ENCODE measurements at places on chromosomes 1 and 21. TPM values are rescaled to one million over a fixed set of nuclear protein-coding genes. Genes with fewer than 3 reads are reported as not detected.

The CYP4B1 gene
- total RNA-seq: 0.72 TPM

The SLC1A7 gene
- not detected for total RNA-seq

The SLFNL1 gene
- total RNA-seq: 1.1 TPM

The AMIGO1 gene
- 9.1 TPM for total RNA-seq

The SDCCAG8 gene
- total RNA-seq: 61.7 TPM

The MLLT11 gene
- total RNA-seq: 1.6 TPM

The OLIG2 gene
- not detected for total RNA-seq

The C1QC gene
- 20.5 TPM for total RNA-seq

The LCE2C gene
- not detected for total RNA-seq

- DNase-seq: peak; percentile 83
Measured at GRCh38 chr1:94743862-94744261, 76.3 kb upstream of the SLC44A3 start.

DNA sequence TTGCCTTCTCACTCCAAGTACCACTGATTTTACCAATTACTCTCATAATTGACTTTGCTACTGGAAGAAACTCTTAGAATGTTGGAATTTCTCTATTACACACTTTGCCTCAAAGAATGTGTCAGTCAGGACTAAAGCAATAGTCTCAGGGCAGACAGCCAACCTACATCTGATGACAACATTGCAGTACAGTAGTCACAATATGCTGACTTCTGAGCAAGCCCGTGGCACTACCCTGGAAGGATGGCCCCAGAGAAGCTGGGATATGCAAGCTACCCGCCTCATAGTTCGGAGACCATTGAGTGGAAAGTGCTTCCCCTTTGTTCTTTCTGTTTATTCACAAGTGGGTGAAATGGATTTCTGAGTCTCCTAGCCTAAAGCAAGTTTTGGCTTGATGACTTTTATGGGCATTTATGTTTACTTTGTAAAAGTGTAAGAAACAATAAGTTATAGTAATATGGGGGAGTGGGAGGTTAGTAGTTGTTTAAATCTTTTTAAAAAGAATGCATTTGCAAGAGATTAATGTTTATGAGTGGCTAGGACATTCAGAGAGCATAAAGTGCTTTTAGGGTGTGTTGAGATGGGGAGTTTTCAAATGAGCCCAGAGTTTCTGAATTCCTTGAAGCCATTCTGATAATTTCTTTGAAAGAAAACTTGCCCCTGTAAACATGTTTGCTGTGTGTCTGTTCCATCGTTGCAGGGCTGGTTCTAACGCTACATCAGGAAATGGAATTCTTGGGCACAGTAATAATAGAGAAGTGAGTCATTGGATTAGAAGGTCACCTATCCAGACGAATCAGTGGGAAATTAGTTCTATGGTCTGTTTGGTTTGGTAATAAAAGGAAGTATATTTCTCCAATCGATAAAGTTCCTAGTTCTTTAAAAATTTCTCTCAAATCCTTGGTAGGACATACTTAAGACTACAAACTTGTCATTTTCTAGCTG is 63.8 kb downstream of the LMO4 start:
- DNase-seq: no peak

GRCh38 chr1:157438146-157438545 is 114.2 kb downstream of the FCRL5 start:
- no peak for DNase-seq

GRCh38 chr1:17603091-17603841 is 63.8 kb downstream of the ARHGEF10L start:
- DNase-seq: no peak

GRCh38 chr1:209674957-209675564 is at the start of gene G0S2:
Gene G0S2 (plus strand): TSS chr1:209675412. CDS start chr1:209675685, 273 bp downstream.
- peak; percentile 84 for DNase-seq

DNA sequence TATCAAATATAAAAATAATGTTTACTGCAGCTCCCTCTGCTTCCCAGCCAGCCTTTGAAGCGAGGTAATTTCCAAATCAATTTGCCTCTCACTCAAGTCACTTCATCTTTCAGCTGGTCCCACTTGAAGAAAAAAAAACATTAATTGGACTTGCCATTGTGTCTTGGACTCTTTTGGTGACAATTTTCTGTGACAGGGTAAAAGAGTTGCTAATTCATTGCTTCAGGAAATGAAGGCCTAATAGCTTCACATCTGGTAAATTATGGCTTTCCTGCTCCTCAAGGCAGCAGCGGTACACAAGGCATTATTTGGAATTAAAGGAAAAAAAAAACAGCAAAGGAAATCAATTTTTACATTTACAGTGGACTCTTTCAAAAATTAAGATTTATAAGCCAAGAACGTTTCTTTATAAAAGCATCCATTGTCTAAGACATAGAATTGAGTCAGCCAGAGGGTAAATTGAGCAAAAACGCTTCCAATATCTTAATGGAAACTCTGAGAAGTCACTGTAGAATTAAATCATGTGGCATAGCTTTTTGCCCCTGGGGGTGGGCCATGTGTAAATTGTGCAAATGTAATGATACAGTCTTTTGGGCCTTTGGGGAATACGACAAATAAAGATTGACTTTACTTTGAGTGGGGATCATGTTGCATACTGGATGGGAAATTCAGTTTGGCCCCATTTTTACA is 102.5 kb downstream of the LYPLAL1 start:
- no peak for DNase-seq

DNA sequence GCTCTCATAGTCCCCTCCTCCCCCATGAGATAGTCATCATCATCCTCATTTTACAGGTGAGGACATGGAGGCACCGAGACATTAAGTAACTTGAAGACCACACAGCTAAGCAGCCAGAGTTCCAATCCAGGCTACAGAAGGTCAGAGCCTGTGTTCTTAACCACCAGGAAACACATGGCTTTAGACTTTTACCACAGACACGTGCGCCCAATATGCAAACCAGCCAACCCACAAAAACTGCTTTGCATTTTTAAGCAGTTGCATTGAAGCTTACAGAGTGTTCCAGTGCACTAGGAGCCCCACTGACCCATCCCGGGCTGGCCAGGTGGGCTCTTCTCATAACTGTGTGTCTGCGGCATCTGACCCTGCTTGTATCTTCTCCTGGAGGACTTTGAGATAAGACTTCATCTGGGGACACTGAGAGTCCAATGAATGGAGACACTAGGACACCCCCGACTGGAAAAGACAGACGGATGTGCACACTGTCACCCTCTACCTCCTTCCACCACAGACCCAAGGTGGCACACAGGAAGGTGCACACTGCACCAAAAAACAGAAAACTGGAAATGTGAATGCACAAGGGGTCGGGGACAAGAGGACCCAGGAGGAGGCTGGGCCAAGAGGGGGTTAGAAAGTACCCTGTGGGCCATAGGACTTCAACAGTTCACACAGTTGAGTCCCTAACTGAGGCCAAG is 56.4 kb downstream of the ETS2 start:
- DNase-seq: no peak

GRCh38 chr1:7422561-7422960 is 348.5 kb upstream of the VAMP3 start:
- DNase-seq: no peak

GRCh38 chr1:67684526-67685066 is 405 bp upstream of the GADD45A start:
- DNase-seq: peak; percentile 44

GRCh38 chr1:39672551-39672947 is 642 bp upstream of the NT5C1A start:
- no peak for DNase-seq

DNA sequence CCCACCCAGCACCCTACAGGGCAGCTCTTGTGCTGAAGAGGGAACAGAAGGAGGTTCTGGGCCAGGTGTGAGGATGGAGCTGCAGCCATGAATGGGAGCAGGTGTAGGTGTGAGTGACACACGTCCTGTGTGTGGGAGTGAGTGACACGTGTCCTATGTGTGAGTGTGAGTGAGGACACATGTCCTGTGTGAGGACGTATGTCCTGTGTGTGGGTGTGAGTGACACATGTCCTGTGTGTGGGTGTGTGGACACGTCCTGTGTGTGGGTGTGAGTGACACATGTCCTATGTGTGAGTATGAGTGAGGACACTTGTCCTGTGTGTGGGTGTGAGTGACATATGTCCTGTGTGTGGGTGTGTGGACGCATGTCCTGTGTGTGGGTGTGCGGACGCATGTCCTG is 26.4 kb downstream of the MEGF6 start:
- DNase-seq: no peak

DNA sequence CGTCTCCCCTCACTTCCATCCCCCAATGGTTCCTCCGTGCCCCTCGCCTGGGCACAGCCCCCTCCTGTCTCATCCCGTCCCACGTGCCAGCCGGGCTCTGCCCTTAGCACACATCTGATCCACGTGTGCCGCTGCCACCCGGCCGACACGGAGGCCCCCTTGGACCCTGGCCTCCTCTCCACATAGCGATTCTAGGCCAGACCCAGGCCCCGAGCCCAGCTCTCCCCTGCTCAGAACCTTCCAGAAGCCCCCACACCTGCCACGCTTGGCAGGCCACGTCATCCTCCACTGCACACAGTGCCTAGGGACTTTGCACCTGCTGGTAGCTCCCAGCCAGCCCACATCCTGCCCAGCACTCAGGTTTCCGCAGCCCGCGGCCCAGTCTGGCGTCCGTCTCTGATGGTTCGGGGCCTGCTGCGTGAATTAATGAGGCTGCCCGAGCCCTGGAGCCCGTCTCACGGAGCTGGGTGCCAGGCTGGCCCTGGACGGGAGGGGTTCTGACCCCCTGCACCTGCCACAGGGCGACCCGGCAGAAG is 20.1 kb downstream of the PLCH2 start:
- DNase-seq: no peak

DNA sequence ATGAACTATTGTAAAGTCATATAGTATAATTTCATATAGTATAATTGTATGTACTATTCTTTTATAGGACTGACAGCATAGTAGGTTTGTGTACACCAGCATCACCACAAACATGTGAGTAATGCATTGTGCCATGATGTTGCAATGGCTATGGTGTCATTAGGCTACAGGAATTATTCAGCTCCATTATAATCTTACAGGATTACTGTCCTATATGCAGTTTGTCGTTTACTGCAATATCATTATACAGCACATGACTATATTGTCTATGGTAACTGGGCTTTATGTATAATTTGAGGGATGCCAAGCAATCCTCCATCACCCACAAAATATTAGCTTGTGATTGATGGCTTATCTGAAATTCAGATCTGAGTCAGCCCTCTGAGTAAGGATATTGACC is 54.2 kb upstream of the PBX1 start:
- DNase-seq: no peak

GRCh38 chr1:153040950-153041631 is at the start of gene SPRR2D:
Gene SPRR2D (minus strand): TSS chr1:153041120. CDS start chr1:153040346, 774 bp downstream.
- DNase-seq: no peak

DNA sequence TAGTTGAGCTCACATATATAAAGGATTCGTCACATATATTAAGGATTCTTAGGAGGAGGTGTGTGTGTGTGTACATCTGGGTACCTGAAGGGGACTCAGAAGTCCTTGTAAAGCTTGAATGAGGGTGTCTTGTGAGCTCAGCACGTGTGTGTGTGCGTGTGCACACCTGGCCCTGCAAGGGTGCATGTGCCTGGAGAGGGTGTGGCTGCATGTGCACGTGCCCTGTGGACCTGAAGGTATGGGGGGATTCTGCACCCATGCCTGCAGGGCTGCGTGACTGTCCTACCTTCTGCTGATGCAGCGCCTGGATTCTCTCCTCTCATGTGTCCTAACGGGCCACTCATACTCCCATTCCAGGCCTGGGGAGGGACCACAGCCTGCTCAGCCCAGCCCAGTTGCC is 24.0 kb downstream of the EPHA8 start:
- no peak for DNase-seq

GRCh38 chr1:211331011-211331709 is 4.5 kb downstream of the TRAF5 start:
- no peak for DNase-seq

- no peak for DNase-seq
Measured at GRCh38 chr1:12387641-12388040, 157.8 kb downstream of the VPS13D start.

- no peak for DNase-seq
Measured at GRCh38 chr1:193434319-193434718, 247.9 kb upstream of the B3GALT2 start.

- DNase-seq: no peak
Measured at GRCh38 chr1:34268311-34268954, 91.7 kb downstream of the C1orf94 start.

DNA sequence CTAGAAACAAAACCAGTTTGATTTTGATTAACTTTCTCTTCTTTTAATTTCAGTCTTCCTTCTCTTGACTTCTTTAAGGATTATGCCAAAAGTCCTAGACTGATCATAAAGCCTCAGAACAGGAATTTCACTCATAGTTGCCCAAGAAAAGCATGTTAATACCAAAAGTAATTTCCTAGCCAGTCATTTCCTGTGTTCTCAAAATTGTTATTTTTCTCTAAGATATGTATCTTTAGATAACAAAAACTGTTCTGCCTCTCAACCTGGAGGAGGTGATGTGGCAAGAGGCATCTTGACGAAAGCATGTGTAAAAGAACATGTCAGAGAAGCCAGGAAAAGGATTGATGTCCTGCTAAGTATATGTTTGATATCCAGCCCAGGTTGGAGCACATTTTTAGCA is 78.0 kb upstream of the IPO9 start:
- no peak for DNase-seq

- peak; percentile 70 for DNase-seq
Measured at GRCh38 chr1:34714386-34714785, 40.5 kb upstream of the GJB5 start.

DNA sequence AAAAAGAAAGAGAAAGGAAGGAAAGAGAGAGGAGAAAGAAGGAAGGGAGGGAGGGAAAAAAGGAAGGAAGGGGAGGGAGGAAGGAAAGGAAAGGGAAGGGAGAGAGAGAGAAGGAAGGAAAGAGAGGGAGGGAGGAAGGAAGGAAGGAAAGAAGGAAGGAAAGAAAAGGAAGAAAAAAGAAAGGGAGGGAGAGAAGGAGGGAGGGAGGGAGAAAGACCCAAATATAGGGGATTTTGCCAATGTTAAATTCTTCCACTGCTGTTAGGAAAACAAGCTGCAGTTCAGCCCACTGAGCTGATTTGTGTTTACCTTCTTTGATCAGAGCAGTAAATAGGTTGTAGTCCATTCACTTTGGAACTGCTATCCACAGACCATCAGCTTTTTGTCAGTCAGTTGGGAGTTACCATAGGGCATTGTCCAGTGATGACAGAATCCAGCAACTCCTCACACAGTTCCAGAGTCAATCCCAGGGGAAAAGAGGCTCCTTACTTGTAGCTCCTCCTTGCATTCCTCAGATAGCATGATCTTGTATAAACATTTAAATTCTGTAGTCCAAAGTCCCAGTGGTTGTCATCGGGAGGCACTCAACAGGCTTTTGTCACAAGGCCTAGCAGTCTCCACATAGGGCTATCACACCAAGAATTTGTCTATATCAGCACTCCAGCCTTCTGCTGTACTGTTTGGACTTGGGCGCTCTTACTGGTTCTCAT is 13.5 kb upstream of the PPP1R8 start:
- peak; percentile 4 for DNase-seq
